ENCODE measurements at places on chromosomes 11 and 22.

- no peak for DNase-seq
Observed at GRCh38 chr11:107018902-107019493, 722 bp upstream of the GUCY1A2 start.

- DNase-seq, result no peak
Observed at GRCh38 chr11:59770319-59770718, 15.1 kb downstream of the STX3 start.

- DNase-seq, result no peak
Observed at GRCh38 chr11:101706541-101706940, 122.7 kb upstream of the TRPC6 start.

- DNase-seq, result no peak
Observed at GRCh38 chr11:111665777-111666176, 63.5 kb downstream of the SIK2 start.

DNA sequence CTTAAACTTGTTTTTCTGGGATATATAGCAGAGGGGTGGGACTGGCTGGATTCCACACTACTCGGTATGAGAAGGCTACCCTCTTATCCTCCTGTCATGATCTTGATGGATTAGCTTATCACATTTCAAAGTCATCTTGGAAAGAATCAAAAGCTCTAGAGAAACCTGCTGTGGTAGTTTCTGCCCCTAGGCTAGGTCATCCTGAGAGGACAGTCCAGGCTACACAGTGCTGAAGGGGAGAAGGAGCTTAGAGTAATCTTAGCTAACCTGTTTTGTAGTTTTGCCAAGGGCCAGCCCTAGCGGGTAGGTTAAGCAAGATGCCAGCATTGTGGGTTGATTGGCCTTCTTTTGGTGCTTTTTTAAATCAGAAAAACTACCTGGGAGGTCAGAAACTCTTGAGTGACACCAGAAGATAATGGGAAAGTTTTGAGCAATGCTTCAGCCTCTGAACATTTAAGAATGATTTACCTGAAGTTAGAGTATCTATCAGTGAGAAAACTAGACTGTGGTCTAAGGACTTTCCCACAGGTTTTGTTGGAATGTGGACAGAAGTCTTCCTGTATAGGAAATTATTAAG lies 21.3 kb downstream of the PIWIL4 start:
- DNase-seq, result no peak

DNA sequence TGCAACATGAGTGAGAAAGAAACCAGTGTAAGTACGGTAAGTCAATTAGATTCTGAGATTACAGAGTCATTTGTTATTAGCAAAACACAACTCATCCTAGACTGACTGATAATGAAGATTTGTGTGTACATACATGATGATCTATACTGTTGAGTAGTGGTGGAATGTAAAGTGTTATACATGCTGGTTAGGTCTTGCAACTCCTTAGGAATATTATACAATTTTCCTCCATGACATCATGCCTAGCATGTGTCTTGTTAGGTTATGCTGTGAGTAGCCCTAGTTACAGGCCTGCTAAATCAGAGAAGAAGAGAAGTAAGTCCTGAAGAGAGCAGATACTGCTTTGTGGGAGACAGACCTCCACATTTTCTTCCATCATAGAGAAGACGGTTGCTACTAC lies 880.6 kb downstream of the LUZP2 start:
- DNase-seq, result no peak

- no peak for DNase-seq
Observed at GRCh38 chr11:62119569-62119968, 4.2 kb upstream of the INCENP start.

DNA sequence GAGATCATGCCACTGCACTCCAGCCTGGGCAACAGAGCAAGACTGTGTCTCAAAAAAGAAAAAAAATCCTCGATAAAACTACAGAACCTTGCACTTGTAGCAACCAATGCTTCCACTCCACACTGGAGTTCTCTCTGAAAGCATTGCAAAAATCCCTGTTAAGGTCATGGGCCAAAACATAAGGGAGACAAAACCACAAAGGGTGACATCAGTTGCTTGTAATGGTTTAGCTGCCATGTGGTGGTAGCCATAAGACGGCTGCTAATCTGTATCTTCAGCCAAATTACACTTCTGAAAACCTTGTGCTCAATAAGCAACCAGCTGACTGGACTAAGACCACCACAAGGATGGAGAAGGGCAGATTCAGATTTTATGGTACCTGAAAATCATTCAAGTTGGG lies 20.6 kb upstream of the TPH1 start:
- no peak for DNase-seq

GRCh38 chr11:75490221-75491181 lies 35.2 kb downstream of the GDPD5 start:
- no peak for DNase-seq

DNA sequence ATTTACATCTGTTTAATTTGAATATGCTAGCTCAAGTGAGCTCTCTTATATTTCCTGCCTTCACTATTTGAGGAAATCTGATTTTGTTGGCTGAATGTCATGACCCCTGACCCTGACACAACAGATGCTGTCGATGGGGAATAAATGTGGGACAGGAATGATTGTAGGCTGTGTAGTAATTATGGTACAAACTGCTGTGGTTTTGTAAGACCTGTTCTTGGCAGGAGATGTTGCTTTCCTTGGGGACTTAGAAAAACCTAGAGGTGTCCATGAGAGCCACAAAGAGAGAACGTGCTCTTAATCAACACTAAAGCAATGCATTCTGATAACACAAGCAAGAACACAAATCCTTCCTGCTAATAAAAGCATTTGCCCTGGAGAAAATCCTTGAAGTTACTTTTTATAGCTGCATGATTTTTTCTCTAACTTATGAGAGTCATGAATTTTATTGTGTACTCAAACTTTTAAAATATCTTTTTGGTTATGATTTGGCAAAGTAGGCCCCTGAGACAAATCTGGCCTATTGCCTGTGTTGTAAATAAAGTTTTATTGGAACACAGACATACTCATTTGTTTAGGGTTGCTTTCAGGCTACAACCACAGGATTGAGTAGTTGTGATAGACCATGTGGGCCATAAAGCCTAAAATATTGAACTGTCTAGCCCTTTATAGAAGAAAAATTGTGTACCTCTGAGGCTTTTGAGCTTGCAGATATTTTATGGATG lies 90.2 kb downstream of the DDX10 start:
- no peak for DNase-seq

GRCh38 chr22:32723643-32724042 lies 77.9 kb upstream of the TIMP3 start:
- peak; percentile 40 for DNase-seq

- DNase-seq, result no peak
Observed at GRCh38 chr22:24026056-24026455, 15.0 kb downstream of the CABIN1 start.

DNA sequence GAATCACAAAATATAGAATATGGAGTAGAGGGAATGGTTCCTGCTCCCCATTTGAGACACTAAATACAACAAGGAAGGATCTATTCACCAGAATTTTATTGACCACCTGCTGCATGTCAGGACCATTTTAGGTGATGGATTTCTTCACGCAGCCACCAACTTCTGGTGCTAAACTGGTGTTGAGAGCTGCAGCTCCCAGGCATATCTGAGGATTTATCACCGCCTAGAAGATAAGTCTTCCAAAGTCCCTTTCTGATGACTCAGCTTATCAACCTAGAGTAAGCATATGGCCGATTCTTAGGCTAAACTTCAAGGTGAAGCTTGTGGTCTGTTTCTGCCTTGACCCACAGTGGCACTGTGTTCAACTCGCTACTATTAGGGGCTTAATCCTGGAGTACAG lies 6.7 kb downstream of the DDI1 start:
- no peak for DNase-seq

DNA sequence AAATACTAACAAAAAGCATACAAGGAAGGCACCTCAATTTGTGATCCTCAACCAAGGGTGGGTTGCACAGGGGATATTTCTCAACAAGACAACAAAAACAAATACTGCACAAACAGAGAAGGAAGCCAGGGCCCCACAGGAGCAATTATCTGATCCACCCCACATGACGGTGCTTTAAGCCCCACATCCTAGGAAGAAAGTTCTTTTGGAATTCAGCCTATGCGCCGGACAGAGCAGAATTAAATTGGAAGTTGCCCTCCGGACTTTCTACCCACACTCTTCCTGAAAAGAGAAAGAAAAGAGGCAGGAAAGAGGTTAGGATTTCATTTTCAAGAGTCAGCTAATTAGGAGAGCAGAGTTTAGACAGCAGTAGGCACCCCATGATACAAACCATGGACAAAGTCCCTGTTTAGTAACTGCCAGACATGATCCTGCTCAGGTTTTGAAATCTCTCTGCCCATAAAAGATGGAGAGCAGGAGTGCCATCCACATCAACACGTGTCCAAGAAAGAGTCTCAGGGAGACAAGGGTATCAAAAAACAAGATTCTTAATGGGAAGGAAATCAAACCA lies 40.6 kb downstream of the OSBP start:
- no peak for DNase-seq

All from CD4-positive, alpha-beta T cell treated with Interleukin-6 at 100 ng/mL for 8 hours (primary cell).